Stimulated activated CD8-positive, alpha-beta memory T cell treated with anti-CD3 and anti-CD28 coated beads, Interleukin-4, amount 100 ng/mL, for 1 hour (primary cell): ENCODE measurements at places on chromosomes 12 and 14.

DNA sequence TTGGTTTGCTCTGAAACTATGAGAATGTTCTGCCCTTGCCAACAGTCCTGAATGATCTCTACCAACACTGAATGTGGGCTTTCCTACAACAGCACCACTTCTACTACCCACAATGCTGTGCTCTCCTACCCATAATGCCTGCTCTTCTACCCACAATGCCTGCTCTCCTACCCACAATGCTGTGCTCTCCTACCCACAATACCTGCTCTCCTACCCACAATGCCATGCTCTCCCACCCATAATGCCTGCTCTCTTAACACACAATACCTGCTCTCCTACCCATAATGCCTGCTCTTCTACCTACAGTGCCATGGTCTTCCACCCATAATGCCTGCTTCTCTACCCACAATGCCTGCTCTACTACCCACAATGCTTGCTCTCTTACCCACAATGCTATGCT lies 92.3 kb downstream of the KCNK13 start:
- DNase-seq: no peak

- no peak for DNase-seq
Observed at GRCh38 chr14:66982247-66982646, 207.0 kb upstream of the GARIN2 start.

- no peak for DNase-seq
Observed at GRCh38 chr12:21774358-21775132, at the start of gene KCNJ8. TSS of gene KCNJ8 (minus strand) at chr12:21774706. CDS start at chr12:21773616, 1,090 bp downstream.

GRCh38 chr12:115232455-115233156 lies 548.6 kb upstream of the TBX3 start:
- DNase-seq: no peak

GRCh38 chr12:59973515-59973914 lies 377.7 kb downstream of the SLC16A7 start:
- DNase-seq: no peak

GRCh38 chr14:68297876-68298468 lies 478.4 kb downstream of the RAD51B start:
- no peak for DNase-seq

GRCh38 chr14:38950676-38951075 lies 152.4 kb downstream of the SEC23A start:
- no peak for DNase-seq

- DNase-seq: no peak
Observed at GRCh38 chr14:103260629-103261124, 73.4 kb upstream of the EIF5 start.

GRCh38 chr12:41967668-41968500 lies 176.8 kb downstream of the GXYLT1 start:
- no peak for DNase-seq

DNA sequence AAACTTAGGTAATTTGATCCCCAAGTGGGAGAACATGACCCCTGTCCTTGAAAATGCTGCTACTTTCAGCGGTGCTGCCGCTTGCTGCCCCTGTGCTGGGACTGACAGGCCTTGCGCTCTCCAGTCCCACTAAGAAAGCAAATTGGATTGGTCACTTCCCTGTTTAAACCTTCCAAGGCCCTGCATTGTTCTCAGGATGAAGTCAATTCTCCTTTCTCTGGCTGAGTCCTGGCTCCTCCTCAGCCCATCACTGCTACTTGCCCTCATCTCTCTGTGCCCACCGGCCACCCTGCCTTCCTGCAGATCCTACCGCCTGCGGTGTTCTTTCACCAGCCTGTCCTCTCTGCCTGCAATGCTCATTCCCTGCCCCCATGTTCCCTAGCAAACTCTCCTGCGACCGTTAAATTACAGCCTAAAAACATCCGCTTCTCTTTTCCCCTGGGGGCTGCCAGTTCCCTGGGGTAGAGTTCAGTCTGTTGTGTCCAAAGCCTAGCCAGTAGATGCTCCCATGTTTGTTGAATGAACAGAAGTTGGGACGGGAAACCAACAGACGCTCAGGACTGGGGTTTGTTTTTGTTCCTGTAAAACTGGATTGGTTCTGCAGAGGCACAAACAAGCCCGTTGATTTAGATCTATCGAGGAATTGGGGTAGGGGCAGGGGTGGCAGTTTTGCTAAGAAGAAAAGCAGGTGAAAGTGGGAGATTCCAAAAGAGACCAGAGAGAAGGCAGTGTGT lies 127.3 kb upstream of the HIF1A start:
- DNase-seq: no peak

DNA sequence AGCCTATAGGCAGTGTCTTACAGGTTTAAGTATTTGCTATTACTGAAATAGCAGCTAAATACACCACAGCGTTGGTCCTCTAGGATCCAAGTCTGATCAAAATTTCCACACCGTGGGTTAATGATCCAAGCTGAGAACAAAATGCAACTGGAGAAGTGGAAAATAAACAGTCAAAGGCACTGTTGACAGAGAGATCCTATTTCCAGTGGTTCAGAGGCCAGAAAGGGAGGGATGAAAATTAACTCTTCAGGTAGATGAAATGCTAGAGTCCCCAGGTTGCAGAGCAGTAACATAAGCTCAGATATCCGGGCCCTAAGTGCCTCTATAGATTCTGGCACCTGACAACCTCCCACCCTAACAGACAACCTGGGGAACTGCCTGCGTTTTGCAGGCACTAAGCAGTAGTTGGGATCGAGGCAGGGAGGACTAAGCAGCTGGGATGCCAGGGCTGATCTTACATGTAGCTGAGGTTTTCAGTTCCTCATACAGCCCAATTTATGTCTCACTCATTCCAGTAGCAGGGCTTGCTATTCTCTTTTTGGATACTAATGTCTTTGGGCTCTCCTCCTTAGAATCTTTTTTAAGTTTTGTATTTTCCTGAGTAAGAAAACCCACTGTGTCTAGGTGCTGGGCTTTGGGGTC lies 42.7 kb upstream of the CRACR2A start:
- DNase-seq: no peak

GRCh38 chr14:20503898-20504297 lies 1.4 kb upstream of the RNASE10 start:
- DNase-seq: no peak

DNA sequence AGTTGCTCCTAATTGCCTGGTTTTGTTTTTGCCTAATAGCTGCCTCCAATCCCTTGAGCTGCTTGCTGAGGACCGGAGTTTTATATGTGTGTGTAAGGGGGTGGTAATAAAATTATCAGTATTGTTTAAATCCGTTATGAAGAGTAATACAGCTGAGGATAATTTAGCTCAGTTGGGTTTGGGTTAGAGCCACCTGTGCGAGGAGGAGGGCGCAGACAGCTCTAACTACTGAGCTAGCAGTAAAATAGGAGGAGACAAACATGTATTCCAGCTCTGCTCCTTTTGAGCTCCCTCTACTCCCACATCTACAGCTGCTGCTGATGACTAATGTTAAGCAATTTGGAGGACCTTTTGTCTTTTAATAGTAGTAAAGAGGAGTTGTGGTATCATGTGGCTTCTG lies 61.5 kb downstream of the SPATS2 start:
- no peak for DNase-seq

GRCh38 chr12:103431950-103432349 lies 63.8 kb downstream of the C12orf42 start:
- DNase-seq: no peak

DNA sequence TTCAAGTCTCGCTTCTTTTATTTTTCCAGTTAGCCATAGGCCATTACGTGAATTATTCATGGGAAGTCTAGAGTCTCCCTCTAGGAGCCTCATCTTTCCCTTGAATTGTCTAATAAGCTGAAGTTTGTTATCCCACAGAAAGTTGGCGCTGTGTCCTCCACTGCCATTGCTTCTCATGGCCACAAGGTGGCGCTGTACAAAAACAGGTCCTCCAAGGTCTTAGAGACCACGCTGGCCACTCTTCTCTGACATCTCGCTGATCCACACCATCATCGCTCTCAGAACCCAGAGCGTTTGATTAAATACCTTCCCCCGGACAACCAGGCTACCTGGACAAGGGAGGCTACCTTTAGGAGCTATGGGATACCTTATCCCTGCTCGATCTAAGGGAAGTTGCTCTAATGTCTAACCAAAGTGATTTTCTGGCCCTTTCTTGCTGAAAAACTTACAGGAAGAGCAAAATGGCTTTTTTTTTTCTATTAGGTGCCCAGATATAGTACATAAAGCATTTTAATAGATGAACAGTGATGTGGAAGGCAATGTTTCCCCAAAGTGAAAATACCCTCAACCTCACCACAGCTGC lies 110.0 kb downstream of the CCDC60 start:
- no peak for DNase-seq

GRCh38 chr14:29274890-29275596 lies 508.5 kb downstream of the FOXG1 start:
- no peak for DNase-seq

DNA sequence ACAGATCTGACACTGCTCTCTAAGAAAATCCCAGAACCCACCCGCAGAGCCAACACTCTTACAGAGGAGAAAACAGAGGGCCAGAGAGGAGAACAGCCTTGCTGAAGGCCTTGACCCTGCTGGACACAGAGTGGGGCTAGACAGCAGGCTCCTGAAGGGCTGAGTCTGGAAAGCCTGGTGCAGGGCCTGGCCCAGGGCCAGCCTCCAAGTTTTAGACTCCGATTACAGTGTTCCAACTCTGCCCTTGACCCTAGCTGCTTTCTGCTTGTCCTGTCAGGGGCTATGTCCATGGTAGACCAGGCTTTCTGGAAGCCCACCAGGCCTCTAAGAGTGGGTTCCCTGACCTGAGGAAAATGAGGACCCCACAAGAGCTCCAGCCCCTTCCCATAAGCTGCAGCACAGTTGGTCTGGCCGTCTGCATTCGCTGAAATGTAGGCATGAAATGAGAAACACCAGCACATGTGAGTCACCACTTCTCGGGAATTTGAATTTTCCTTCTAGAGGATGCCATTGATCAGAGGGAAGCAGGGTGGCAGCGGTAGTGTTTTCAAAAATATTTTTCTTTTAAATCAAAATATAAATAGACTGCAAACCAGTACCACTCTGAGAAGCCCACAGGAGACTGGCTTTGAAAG lies 154.4 kb downstream of the CALM1 start:
- no peak for DNase-seq

GRCh38 chr14:68315081-68315480 lies 477.8 kb downstream of the ZFP36L1 start:
- no peak for DNase-seq

DNA sequence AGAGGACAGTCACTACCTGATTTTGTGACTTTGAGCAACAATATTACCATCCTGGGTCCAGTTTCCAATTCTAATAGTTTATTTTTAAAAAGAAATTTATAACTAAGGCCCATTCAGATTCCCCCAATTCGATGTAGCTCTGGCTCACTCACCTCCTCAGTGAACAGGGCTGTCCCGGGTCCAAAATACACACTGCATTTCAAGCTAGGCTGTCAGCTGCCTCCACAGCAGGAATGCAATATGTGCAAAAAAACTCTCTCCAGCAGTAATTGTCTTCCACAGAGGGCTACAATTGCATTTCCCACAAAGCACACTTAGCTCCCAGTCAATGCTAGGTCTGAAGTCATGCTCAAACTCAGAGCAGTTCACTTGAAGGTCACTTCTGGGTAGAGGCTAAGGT lies 39.3 kb upstream of the ZNF641 start:
- no peak for DNase-seq

DNA sequence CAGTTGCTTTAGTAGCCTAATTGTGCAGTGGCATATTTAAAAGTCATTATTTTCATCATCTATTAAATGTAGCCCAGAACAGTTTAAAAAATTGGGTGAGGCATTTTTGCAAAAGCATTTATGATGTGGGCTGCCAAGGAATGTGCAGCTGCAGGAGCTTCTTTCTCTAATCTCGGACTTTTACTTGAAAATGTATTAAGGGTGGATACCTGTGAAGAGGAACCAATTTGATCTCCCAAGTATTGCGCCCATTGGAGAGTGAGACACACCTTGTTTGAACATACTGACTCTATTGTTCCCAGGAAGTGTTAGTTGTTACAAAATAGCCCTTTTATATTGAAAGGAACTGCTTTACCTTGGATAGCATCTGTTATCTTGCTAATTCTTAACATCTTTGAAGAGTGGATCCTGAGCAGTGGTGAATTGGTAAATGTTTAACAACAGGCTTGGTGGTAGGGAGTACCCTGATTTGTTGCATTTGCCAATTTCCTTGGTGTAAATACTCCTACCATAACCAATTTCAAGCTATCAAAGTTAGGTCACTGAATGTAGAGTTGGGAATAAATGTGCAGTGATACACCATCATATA lies 42.5 kb upstream of the HMGA2 start:
- no peak for DNase-seq

- no peak for DNase-seq
Observed at GRCh38 chr12:14905269-14906004, 19.8 kb upstream of the MGP start.
